ENCODE measurements at places on chromosomes 3 and 15.

GRCh38 chr3:112751061-112751460 lies 95.6 kb downstream of the CD200R1L start:
- DNase-seq: no peak

DNA sequence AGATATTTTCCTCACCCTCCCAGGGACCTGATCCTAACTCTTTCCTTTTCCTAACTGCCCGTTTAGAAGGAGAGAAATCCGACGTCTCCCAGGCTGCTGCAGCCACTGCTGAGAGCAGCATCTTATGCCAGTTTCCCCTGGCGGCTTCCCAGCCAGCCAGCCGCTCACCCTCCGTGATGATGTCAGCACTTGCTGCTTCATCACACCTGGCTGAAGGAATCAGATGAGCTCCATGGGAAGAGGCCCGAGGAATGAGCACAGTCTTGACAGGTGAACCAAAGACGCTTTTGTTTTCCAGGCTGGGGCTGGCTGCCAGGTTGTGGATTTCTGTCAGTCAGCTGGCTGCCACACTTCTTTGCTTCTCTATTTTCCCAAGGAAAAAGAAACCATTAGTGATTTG lies 445.1 kb upstream of the RBMS3 start:
- DNase-seq: no peak

DNA sequence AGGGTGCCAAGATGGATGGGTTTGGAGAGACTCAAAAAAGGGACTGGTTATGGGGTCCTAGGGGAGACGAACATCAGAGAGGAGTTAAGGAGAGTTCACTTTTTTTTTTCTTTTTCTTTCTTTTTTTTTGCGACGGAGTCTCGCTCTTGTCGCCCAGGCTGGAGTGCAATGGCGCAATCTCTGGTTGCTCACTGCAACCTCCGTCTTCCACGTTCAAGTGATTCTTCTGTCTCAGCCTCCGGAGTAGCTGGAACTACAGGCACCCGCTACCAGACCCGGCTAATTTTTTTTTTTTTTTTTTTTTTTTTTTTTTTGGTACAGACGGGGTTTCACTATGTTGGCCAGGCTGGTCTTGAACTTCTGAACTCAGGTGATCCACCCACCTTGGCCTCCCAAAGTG lies 1.2 kb downstream of the SPINT1 start:
- no peak for DNase-seq

- DNase-seq: no peak
These were observed 4.9 kb downstream of the TM2D3 start for GRCh38 chr15:101647251-101647650.

GRCh38 chr15:56371495-56372147 lies 6.4 kb downstream of the TEX9 start:
- DNase-seq: no peak

GRCh38 chr15:79724804-79725203 lies 172.0 kb downstream of the MTHFS start:
- no peak for DNase-seq

GRCh38 chr15:83581381-83581780 lies 72.5 kb upstream of the ADAMTSL3 start:
- no peak for DNase-seq

DNA sequence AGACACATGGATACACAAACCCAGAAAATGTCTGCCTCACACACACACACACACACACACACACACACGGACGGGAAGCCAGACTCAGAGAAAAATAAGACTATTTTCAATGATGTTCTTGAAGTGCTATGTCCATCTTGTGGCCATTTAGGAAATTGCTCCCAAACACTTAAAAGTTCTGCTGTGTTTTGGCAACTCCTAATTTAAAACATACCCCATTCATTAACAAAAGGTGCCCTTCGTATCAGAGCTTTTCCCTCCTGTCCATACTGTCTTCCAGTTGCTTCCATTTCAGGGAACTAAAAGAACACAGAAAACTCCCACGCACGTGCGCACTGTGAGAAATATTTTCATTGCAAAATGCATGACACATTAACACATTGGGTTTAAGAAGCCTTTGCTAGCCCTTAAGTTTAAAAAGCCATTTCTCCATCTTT lies 44.6 kb downstream of the SLC12A1 start:
- DNase-seq: peak; percentile 14

- DNase-seq: peak; percentile 47
These were observed 46.9 kb upstream of the SPRED1 start for GRCh38 chr15:38205526-38206272.

- DNase-seq: no peak
These were observed 884 bp upstream of the KNL1 start for GRCh38 chr15:40593165-40593564.

DNA sequence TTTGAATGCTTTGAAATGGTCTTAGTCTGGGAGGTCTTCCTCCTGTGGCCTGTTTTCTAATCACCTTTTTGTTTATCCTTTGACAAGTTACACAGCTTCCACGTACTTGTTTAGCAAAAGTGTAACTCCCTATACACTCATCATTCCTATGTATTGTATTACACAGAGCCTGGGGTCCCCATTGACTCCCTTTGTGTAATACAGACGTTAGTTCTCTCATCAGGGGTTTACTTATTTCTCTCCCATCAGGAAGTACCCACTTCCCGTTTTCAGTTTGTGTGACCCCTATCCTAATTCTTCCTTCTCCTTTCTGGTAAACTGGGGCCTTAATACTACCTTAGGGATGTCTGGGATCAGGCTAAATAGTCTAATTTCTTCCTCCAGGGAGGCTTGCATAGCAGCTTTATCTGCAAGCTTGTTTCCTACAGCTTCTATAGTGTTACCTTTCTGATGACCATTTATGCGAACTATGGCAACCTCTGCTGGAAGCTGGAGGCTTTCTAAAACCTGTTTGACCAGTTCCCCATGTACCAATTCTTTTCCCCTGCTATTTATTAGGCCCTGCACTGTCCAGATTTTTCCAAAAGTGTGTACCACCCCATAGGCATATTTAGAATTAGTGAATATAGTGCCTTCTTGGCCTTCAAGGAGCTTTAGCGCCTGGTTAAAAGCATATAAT lies 22.4 kb downstream of the ARL8B start:
- no peak for DNase-seq

DNA sequence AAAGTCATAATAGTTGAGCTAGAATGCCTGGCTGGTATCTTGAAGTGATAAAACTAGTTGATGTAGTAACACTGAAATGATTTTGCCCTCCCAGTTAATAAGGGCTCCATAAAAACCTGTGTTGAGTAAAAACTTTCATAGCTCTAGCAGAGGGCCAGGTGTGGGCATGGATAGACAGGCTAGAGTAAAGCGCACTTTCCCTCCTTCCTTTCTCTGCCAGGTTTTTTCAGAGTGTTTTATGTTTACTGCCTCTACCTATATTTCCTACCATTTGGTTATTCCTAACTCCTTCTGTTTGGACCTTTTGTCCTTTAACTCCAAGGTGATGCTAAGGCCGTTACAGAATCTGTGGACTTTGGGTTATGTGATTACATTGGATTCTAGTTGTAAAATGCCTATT lies 25.3 kb downstream of the CHD2 start:
- DNase-seq: no peak

DNA sequence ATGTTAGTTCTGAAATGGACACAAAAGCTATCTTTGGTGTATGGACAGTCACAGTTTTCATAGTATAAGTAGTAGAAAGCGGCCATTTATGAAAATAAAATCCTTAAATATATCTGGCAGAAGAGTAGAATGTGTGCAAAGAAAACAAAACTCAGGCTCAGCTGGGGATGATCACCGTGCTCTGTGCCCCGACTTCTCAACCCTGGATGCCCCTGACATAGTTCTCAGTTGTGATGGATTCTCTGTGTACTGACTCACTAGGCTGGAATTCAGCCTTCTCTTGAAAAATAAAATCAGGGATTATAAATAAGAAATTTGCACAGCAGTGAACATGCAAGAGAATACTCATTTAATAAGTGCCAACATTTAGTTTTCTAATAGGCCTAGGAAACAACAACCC lies 925.1 kb upstream of the NR2F2 start:
- no peak for DNase-seq

DNA sequence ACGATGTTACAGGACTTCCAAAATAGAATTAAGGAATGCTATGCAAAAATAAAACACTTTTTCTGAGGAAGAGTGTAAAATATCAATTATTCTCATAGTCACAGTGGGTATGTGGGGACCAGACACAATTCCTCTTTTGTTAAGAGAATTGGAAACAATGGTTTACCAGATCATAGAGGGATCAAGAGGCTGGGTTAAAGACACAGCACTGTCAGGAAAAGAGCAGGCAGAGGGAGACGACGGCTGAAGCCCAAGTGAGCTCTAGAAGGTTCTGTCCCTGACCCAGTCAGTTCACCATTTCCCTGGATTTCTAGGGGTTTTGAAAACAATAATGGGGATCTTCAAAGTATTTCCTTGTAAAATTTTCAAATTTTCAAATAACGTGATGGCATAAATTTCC lies 54.0 kb upstream of the POLR2M start:
- peak; percentile 66 for DNase-seq

DNA sequence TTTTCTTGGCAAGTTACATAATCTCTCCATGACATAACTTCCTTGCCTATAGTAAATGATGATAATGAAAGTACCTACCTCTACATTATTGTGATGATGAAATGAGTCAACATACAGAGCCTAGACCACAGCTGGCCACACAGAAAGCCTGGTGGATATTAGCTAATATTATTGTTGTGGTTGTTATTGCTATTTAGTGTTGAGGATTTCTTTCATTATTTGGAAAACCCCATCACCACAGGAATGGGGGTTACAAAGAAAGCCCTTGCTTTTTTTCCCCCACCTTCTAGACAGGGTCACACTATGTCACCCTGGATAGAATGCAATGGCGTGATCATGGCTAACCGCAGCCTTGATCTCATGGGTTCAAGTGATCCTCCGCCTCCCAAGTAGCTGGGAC lies 125.0 kb downstream of the PDZRN3 start:
- no peak for DNase-seq

DNA sequence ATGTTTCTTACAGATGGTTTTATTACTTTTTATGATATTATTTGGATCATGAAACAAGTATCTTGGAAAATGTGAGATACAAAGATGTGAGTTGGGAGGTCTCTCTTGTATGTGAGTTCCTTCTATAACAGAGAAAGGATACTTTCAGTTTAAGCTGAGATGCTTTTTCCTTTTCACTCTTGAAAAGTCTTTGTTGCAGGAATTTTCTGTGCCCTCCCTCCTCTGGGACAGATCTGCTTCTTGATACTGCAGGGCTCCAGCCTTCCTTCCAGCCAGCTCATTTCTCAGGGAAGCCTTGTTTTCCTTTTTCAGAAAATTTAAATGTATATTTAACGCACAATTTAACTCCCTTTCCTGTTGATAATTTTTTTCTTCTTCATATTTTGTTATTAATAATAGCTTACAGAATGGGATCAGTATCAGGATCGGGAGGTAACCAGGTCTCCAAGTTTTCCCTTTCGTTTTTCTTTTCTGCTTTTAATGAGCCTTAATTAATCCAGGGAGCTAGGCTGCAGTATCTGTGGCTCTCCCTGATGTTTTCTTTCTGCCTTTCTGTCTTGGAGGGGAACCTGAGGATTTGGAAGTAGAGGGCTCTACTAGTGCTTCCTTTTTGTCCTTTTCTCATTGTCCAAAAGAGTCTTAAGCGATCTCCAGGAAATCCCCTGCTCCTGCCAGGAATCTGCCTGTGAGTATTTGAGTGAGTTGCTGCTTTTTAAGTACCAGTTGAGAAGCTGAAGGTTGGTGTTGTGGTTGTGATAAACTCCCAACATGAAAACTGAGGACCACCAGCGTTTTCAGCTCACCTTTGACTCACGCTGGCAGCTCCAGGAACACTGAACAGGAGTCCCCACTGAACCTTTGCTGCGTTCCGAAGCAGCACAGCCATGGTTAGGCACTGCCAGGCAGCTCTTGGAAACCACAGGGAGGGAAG lies 105.7 kb downstream of the IGF1R start:
- DNase-seq: no peak

DNA sequence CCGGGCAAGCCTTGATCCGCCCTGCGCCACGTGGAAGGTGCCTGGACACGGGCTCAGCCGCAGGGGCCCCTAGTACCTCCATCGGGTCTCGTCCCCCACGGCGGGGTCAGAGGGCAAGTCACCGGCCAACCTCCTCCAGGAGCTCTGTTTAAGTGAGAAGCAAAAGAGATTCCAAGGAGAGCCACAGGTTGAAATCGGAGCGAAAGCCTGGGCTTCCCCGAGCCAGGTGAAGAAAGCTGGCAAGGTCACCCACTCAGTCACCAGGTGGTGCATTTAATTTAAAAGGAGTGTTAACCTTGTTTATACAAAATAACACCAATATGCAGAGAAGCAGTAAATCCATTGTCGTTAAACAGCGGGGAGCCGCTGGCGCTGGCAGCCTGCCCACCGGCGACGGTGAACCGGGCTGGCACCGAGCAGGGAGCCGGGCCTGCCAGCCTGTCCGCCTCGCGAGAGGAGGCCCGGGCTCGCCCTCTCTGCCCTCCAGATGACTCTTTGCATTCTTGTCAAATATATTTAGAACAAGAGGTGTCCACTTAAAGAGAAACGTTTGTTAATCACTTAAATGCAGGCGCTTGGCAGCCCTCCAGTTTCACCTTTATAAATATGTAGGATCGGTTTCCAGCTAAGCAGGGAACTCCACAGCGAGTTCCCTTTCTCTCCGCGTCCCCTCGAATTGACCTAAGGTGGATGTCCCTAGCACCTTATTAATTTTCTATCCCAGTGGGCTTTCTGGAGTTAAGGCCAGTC lies 277.3 kb upstream of the NR2F2 start:
- no peak for DNase-seq

DNA sequence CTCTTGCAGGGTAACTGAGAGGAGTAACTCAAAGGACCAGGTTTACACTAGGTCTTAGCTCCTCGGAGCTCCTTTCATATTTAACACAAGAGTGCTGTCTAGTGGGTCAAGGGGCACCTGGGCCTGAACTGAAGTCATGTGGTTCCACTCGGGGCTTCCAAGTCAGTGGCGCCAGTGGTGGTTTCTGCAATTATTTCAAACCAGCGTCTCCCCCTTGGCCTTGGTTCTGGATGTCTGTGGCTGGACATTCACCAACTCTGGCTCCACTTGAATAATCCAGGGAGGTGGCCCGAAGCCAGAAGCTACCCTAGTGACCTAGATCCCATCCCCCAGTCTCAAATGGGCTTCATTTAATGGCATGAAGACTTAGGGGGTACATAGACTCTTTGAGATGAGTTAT lies 144.3 kb upstream of the ADAMTS9 start:
- peak; percentile 16 for DNase-seq

- DNase-seq: no peak
These were observed 115.0 kb downstream of the STAG1 start for GRCh38 chr3:136637176-136637575.

- no peak for DNase-seq
These were observed 51.3 kb upstream of the WNT7A start for GRCh38 chr3:13931172-13931571.

DNA sequence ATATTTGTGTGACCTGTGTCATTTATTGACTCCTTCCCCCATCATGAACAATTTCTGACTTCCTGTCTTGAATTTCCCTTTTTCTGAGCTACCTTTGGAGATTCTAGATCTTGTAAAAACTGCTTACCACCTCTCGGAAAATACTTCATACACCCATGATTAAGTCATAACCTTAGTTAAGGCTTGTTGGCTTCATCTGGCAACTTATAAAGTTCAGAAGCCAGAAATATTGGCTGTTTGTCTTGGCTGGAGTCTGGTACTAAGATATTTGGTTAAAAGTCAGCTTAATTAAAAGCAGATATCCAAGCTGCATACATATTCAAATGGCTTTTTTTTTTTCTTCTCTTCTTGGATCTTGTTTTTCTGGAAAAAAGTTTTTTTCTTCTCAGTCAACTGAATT lies 37.3 kb upstream of the B3GALNT1 start:
- no peak for DNase-seq
